Activated T-cell treated with anti-CD3 and anti-CD28 coated beads for 24 hours (primary cell): ENCODE measurements at places on chromosomes 7 and 10.

- no peak for DNase-seq
These were observed 8.5 kb downstream of the H2BK1 start for GRCh38 chr7:151201751-151202150.

GRCh38 chr10:48614481-48615390 is 9.9 kb upstream of the ARHGAP22 start:
- no peak for DNase-seq

GRCh38 chr10:88861036-88861435 is 9.4 kb upstream of the ANKRD22 start:
- DNase-seq, result no peak

DNA sequence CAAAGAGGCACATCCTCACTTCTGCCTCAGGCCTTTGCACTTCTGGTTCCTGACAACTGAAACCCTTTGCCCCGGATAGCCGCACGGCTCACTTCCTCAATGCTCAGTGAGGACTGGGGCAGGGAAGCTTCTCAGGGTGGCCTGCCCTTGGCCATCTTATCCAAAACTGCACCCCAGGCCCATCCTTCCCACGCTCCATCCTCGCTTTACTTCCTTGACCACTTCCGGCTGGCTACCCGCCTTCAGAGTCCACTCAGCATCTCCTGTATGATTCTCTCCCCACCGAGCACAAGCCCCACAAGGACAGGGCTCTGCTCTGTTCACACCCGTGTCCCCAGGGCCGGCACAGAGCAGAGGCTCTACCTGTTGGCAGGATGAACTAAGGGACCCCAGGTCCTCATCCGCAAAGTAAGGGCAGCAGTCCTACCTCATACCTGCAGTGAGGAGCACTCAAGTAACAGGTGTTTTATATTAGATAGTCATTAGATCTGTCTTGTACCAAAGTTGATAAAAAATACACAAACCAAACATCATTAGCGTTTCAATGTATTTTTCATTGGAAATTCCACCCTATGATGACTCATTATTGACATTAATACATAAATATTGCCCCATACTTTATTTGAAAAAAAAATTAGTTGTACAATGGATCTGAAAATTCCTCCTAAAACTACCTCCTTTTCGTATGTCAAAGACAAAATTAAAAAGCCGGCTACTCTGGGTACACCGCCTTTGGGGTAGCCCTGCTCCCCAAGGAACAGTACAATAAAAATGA is 35.0 kb downstream of the GNA12 start:
- DNase-seq, result no peak

DNA sequence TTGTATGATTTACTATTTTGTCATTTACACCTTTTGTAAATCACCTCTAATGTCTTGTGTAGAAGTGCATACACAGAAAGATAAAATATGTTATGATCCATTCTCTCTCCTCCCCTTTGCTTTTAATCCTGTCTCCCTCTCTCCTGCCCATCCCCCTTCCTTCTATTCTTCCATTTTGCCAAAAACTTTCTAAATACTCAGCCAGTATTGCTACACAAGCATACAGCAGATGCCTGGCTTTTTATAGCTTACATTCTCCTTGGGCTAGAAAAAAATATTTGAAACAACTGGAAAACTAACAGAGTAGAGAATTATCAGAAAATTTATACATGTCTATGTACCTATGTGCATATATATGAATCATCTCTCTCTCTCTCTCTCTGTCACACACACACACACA is 308.7 kb upstream of the BMPER start:
- no peak for DNase-seq

- DNase-seq, result no peak
These were observed 48.2 kb downstream of the ARHGAP22 start for GRCh38 chr10:48556713-48557112.

DNA sequence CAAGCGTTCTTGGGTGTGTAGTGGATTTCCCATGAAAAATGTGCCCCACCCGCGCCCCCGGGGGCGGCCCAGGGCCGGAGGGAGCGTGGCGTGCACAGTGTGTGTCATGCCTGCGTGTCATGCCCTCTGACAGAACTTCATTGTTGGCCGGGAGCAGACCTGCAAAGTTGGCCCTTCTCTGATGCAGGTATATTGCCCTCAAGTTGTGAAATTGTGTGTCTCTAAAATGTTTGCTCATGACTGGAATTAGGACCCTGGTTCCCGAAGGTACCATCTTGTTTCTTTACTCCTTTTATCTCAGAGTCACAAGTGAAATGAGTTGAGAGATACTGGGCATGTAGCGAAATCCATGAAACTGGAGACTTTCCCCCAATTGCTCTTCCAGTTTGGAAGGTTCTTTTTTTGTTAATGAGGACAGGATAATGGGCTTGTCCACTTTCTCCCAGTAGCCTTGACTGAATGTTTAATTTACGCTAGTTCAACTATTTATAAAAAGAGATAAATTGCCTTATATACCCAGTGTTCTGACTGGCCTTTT is 26.2 kb downstream of the ADK start:
- peak; percentile 30 for DNase-seq

- DNase-seq, result no peak
These were observed 124.5 kb downstream of the TMEM168 start for GRCh38 chr7:112665709-112666108.
